ENCODE measurements at places on chromosomes 7 and 10. TPM values are rescaled to one million over a fixed set of nuclear protein-coding genes. Genes with fewer than 3 reads are reported as not detected.

Gene LRRC61
- total RNA-seq: not detected

Gene MRC1
- not detected for total RNA-seq

Gene HABP2
- 0.09 TPM for total RNA-seq

Gene CRHR2
- not detected for total RNA-seq

Gene MACC1
- not detected for total RNA-seq
